ENCODE measurements at places on chromosomes 12 and 14.

GRCh38 chr14:75578786-75579337 lies 442 bp downstream of the FLVCR2 start:
- no peak for DNase-seq

DNA sequence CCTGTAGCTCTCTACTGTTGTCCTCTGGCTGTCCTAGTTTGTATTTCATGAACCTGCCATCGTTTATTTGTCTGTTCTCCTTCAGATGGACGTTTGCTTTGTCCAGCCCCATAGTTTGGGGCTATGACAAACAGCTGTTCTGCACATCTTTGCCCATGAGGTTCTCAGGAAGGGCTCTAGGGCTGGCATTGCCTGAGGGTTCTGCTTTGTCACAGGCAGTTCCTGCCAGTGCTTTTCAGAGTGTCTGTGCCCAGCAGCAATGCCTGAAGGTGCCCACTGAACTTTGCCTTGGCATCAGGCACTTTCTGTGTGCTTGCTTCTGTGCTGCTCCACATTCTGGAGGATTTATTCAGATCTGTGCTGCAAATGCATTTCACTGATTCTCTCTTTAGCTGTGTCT lies 361.3 kb downstream of the TMEM121 start:
- no peak for DNase-seq

DNA sequence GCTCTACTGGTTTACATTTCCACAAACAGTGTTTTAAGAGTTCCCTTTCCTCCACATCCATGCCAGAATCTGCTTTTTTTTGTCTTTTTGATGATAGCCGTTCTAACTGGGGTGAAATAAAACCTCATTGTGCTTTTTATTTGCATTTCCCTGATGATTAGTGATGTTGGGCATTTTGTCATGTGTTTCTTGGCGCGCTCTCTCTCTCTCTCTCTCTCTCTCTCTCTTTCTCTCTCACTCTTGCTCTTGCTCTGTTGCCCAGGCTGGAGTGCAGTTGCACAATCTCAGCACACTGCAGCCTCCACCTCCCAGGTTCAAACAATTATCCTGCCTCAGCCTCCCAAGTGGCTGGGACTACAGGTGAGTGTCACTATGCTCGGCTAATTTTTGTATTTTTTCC lies 9.6 kb upstream of the MIS18BP1 start:
- no peak for DNase-seq

DNA sequence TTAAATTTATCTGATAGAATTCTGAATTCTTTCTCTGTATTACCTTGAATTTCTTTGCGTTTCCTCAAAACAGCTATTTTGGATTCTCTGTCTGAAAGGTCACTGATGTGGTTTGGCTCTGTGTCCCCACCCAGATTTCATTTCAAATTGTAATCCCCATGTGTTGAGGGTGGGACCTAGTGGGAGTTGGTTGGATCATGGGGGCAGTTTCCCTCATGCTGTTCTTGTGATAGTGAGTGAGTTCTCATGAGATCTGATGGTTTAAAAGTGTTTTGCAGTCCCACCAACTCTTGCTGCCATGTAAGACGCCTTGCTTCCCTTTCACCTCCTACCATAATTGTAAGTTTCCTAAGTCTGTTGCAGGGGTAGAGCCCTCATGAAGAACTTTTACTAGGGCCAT lies 34.1 kb upstream of the OR6J1 start:
- no peak for DNase-seq

GRCh38 chr14:86003998-86004397 lies 474.1 kb downstream of the FLRT2 start:
- peak; percentile 7 for DNase-seq

- DNase-seq = no peak
These were observed 1039.3 kb upstream of the FOXG1 start for GRCh38 chr14:27727251-27727770.

- no peak for DNase-seq
These were observed 19.2 kb upstream of the CYP46A1 start for GRCh38 chr14:99664937-99665273.

GRCh38 chr14:68408680-68409079 lies 384.2 kb downstream of the ZFP36L1 start:
- DNase-seq = no peak

DNA sequence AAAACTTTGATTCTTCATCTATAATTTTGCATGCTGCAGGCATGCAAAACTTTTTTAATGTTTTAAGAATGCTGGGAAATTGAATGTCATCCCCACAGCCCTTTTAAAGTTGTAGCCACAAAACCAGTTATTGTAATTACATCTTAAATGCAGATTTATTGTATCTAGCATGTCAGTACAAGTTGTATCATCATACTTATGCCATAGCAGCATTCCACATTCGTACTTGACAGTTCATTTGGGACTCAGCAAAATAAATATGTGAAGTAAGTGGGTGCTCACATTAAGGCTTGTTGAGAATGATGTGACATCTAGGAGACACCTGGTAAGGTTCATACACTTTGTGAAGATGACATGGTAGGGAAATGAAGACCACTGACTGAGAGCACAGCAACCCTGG lies 44.0 kb upstream of the GZMB start:
- DNase-seq = no peak

GRCh38 chr12:120775862-120776552 lies 50.4 kb downstream of the ACADS start:
- no peak for DNase-seq

GRCh38 chr14:50967790-50968189 lies 23.5 kb upstream of the PYGL start:
- no peak for DNase-seq

- no peak for DNase-seq
These were observed 53.1 kb downstream of the ZFYVE26 start for GRCh38 chr14:67763158-67763822.

DNA sequence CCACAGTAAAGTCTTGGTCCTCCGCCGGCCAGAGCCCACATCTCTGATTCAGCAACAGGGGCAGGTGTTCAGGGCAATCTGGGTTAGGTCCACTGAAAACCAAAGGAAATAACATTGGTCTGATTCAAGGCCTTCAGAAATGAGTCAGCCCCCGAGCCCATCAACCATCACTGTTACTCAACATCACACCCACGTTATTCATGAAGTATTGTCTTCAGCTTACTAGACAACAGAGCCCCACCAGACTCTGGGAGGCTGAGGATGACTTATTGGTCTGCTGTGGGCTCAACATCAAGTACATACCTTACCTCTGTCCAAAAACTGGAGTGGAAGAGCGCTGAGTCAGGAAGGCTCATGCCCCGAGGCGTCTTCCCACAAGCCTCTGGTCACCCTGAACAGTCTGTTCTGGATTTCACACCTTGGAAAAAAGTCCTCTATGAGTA lies 97.5 kb downstream of the ZFP36L1 start:
- DNase-seq = no peak

DNA sequence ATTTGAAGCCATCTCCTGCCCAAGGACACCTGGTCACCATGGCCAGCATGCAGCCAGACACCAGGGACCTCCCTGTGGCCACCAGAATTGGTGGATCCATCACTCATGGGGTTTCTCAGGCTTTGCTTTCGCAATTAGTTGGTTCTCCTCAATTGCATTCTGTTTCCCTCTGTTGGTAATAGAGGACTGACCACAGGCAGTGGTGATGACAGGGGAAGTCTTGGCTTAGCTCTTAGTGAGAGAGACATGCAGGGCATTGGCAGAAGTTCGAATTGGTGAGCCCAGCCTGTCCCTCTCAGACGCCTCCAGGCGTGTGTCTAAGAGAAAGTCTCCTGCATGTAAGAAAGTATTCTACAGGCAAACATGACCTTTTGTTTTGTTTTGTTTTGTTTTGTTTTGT lies 21.3 kb downstream of the HCAR2 start:
- no peak for DNase-seq

GRCh38 chr12:49924628-49925246 lies 21.0 kb upstream of the FAIM2 start:
- no peak for DNase-seq

- no peak for DNase-seq
These were observed 106.0 kb upstream of the CCDC196 start for GRCh38 chr14:66380143-66380542.
